Astrocyte (in vitro differentiated cells and primary cell): ENCODE measurements at places on chromosomes 3 and 15. TPM values are rescaled to one million over a fixed set of nuclear protein-coding genes. Genes with fewer than 3 reads are reported as not detected.

The SHC4 gene
- 2.7 and 3.7 TPM in 2 replicates for total RNA-seq

GRCh38 chr15:42042602-42043400, 22.0 kb upstream of the PLA2G4E start:
- H3K4me1 ChIP-seq = no peaks in the 10 kb centered on the region
- no peaks in the 10 kb centered on the region for H3K36me3 ChIP-seq
- DNase-seq = no peak
- no peak overlapping the region for H3K4me3 ChIP-seq
- H3K27me3 ChIP-seq = peaks cover 13% of the 10 kb centered on the region

DNA sequence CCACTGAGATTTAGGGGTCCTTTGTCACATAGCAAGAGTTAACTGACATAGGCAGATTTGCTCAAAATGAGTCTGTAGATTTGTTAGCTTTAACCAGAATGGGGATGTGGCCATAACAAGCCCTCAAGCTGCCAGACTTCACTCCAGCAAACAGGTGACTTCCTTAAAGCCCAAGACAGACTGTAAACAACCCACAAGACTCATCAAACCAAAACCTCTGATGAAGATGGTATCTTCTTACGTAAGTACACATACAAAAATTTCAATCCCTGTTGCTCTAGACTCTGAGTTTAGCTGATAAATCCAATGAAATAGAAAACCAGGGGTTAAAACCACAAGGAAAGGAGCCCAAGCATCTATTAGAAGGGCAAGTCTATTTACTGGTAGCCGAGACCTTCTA, 18.2 kb upstream of the ZBTB20 start:
- H3K36me3 ChIP-seq = no peaks in the 10 kb centered on the region
- H3K27ac ChIP-seq = no peak overlapping the region
- no peaks in the 10 kb centered on the region for H3K27me3 ChIP-seq
- H3K4me1 ChIP-seq = no peaks in the 10 kb centered on the region

DNA sequence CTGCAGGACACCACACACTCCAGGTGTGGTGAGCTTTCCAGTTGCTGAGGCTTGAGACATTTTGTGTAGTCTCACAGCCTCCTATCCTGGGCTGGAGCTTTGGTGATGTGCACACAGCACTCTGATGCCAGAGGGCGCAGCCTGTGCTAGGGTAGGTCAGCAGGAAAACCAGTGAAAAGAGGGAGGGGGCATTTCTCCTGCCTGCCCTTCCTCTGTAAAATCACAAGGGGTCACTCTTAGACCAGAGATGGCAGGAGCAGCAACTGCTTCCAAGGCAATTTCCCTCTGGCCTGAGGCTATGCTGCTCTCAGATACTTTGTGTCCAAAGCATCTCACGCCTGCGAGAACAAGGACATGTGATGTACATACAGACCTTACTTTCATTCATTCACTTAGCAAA, 16.5 kb upstream of the MUSTN1 start:
- DNase-seq = no peak
- H3K36me3 ChIP-seq = no peaks in the 10 kb centered on the region
- no peak overlapping the region for H3K27ac ChIP-seq
